ENCODE measurements at places on chromosomes 7 and 10. TPM values are rescaled to one million over a fixed set of nuclear protein-coding genes. Genes with fewer than 3 reads are reported as not detected.

The GSTO2 gene
- polyA plus RNA-seq, result 1.4 TPM

DNA sequence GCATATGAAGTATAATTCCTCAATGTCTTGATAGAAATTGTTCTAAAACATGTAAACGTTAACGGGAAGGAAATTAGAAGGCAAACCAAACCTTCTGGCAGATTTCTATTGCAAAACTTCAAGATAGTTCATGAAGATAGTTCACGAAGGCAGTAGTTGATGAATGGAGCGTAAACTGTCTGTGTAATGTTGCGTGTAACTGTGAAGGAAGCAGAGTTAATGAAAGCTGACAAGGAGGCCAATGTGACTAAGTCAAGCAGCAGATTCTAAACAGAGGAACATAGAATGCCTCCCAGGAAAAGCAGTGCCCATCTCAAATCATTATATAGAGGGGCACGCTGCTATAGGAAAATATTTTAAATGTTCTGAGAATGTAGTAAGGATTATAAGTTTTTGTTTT, 659.7 kb upstream of the IGFBP3 start:
- DNase-seq, result no peak

DNA sequence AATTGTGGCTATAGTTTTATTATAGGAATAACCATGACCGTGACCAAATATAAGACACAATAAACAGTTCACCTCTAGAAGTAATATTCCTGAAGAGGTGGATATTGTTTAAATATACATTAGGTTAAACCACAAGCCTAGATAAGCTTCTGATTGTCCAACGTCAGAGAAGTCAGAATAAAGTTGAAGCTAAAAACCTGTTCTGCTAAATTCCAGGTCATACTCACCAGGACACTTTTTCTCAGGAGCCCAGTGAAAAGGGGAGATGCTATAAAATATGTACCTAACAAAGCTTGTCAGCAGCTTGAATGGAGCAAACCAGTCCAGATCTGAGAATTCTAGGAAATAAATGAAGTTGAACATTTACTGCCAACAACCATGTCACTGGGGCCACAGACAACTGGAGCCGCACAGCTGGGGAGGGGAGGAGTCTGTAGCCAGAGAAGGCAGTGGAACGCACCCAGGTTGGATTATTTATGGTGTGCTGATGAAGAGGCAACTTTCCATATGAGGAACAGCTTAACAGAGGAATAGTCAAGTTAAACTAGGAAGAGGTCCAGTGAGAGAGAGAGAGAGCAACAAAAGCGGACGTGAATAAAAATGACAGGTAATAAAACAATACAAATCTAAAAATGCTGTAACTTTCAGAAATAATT, 191.1 kb downstream of the ZNF438 start:
- no peak for DNase-seq

DNA sequence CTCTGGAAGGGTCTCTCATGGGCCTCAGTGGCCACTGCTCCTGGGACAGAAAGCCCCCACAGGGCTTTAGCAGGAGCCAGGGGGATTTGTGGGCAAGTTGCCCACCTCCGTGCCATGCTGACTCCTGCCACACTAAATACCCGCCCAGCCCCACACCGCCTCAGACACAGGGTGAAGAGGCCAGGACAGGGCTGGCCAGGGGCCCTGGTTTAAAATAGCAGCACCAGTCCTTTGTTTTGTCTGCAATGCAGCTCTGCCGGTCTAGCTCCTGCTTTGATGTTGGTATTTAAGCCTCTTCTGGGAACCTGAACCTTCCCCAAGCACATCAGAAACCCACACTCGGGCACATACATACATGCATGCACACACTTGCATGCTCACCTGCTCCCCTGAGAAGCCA, 14.4 kb upstream of the TNRC18 start:
- no peak for DNase-seq

DNA sequence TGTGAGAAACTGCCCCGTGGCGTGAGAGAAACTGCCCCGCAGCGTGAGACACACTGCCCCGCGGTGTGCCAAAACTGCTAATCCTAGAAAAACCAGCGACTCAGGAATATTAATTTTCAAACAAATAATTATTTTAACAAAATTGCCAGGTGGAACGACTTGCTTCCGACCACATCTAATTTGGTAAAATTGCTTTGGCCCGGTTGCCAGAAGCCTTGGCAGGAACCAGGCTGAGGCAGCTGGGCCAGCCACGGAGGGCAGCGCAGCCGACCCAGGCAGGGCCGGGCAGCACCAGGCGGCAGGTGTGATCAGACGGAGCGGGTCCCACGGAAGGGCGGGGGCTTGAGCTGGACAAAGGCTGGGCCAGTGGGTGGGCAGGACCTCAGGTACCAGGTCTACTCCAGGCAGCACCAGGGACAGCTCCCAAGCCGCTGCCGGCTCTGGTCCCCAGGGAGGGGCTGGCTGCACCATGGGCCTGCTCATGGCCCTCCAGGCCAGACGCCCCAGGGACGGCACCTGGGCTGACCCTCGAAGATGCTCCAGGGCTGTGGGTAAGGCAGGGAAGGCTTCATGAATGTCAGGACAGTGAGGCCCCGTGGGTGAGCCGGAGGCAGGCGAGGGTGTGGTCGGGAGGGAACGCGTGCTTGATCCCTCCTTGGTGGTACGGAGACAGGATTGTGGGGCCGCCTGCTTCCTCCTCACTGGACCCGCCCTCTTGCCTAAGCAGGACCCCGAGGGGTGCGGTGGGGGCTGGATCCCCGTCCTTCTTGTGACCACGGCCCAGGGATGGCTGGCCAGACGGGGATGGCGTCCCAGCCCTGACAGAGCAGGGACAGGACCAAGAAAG, 7.7 kb upstream of the ADGRA1 start:
- no peak for DNase-seq

The DLG5 gene
- 10.6 TPM for polyA plus RNA-seq

GRCh38 chr10:14008740-14009080, 322.0 kb downstream of the FRMD4A start:
- no peak for DNase-seq

GRCh38 chr10:122243550-122243949, 27.5 kb upstream of the BTBD16 start:
- DNase-seq, result no peak

DNA sequence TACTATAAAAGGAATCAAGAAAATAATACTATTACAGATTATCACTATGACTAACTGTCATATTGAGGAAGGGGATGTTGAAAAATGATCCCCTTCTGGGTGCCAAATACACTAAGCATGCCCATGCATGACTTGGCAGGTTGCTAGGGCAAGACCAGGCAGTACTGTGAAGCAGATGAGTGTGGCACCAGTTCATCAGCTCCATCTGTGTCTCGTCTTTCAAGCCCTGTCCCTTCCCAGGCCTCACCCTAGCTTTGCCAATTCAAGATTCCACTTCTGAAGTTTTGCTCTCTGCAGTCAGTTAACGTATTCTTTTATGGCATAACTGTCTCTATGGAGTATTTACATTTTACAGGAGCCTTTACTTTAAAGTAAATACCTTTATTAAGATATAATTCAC, 135.6 kb upstream of the HPS1 start:
- no peak for DNase-seq

- no peak for DNase-seq
These were observed 246.1 kb downstream of the AUTS2 start for GRCh38 chr7:69844264-69844868.

GRCh38 chr7:40810274-40810673, 675.5 kb downstream of the SUGCT start:
- no peak for DNase-seq

The PDZD7 gene
- polyA plus RNA-seq, result 0.41 TPM

DNA sequence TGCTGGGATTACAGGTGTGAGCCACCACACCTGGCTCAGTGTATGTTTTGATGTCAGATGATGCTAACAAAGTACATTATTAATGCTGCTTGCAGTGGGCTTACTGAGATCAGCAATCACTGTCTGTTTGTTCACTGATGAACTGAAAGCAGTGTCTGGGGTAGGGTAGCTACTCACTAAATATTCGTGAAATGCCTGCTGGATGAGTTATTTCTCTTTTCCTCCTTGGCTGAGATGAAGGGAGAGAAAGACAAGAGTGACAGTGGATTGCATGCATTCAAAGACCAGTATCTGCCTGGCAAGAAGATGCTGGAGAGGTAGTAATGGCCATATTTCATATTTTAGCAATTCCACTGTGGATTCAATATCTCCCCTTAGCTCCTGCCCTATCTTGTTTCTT, 32.3 kb downstream of the FAM107B start:
- no peak for DNase-seq

The OR6B1 gene
- polyA plus RNA-seq, result not detected

The CYP2C8 gene
- 0.06 TPM for polyA plus RNA-seq

DNA sequence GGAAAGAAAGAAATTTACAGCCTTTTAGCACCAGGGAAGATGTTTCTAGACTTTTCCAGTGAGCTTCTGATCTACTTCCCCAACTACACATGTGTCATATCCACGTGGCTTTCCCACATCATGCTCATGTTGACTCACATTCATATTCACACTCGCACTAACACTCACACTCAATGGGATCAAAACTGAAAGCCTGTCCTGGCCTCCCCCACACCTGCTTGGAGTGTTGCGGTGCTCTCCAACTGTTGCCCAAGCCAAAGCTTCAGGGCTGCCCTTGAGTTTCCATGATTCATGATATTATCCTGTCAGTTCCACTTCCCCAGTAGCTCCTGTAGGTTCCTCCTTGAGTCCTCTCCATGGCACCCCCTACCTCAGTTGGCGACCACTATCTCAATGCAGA, 444.4 kb downstream of the GATA3 start:
- no peak for DNase-seq

The ZNF804B gene
- polyA plus RNA-seq, result not detected

The HMX3 gene
- polyA plus RNA-seq, result not detected

The NPC1L1 gene
- polyA plus RNA-seq, result not detected

DNA sequence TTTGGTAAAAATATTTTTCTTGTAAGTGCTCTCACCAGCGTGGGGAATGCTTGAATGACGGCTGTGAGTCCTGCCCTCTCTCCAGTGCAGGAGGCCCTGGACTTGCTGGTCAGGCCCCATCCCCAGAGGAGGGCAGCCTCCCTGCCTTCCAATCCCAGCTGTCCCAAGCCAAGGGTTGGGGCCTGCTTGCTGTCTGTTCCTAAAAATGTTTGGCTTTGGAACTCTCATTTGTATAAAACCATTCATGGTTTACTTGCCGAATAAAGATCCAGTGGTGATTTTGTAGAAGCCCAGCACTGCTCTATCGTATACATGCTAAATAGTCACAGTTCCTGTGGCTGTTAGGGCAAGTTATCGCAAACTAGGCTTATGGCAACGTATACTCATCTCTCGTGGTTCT, 121.7 kb downstream of the GLRX3 start:
- DNase-seq, result no peak

- DNase-seq, result peak; percentile 7
These were observed 58.5 kb downstream of the CPED1 start for GRCh38 chr7:121046893-121047468.

DNA sequence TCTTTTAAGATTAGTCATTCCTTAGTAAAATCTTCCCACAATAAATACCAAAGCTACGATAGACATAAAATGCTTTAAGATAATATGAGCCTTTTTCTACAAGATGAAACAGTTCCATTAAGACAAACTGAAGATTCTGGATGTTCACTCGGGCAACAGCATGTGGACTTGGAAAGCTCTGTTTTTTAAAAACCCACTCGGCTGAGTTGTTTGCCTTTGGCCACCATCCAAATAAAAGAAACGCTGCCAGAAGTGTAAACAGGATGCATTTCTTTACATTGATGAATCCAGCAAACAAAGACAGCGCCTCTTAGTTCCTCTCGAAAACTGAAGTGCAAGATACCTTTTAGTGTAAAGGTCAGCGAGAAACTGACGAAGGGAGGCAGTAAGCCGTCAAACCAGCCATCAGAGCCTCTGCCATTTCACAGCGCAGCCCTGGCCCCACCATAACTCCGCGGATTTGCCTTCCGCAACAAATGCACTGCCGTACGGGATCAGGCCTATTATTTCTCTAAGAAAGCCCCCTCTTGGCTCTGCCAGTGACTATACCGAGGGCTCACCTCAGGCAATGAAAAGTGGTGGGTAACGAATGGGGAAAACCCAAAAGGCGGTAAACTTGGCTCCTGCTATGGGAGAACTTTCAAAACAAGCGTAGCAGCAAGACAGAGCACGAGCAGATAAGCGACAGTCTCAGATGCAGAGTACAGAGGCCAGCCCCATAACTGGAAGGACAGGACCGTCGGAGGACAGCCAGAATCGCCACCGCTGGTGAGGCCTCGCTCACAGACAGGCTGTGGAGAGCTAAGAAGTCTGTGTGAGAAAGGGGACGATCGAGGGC, 41.4 kb downstream of the GNA12 start:
- DNase-seq, result peak; percentile 65

The MOGAT3 gene
- not detected for polyA plus RNA-seq

- no peak for DNase-seq
These were observed 149.6 kb downstream of the BICC1 start for GRCh38 chr10:58662314-58662713.

GRCh38 chr7:33868166-33868565, 37.2 kb upstream of the BMPER start:
- no peak for DNase-seq

DNA sequence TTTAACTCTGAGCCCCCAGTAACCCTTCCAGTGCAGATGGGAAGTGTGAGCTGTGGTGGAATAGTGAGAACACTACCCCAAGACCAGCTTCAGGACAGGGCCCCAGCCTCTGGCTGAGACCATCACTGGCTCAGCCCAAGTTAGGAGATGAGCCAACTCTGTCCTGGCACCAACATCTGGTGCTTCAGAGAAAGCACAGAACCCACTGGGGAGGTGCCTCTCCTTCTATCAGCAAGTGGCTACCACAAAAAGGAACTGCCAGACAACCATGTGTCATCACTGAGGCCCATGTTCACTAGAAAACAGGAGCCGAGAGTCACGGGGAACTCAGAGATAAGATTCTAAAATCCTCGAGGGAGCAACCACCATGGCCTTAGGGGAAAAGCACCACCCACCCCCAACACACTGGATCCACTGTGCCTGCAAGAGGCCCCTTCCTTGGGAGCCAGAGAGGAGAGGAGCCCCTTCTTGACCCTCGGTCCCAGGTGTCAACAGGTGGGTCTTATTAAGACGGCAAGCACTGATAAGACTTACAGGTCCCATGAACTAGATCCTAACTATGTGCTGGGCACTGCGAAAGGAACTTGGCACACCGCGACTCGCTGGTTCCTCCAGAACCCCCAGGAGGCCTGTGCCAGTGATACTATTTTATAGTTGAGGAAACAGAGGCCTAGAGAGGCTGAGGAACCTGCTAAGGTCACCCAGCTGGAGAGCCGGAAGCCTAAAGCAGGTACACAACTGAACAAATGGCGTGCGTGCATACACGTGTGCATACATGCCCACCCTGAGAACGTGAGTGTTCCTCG, 102.7 kb downstream of the FAM53B start:
- no peak for DNase-seq

The CPED1 gene
- 0.19 TPM for polyA plus RNA-seq

DNA sequence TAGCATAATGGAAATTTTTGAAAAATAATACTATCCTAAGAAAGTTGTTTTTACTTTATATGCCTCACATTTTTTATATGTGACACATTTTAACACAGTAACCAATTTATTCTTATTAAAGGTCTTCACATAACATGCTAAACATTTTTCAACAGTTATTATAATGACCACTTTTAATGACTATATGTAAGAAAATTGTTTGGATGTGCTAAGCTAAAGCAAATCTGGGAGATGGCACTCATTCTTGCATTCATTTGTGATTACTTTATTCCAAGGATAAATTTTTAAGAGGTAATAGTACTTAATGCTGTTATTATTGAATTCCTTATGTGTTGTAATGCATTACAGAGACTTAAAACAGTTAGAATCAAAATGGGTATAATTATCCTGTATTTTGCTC, 88.1 kb downstream of the ANKIB1 start:
- DNase-seq, result no peak
